ENCODE measurements at places on chromosomes 5 and 9. TPM values are rescaled to one million over a fixed set of nuclear protein-coding genes. Genes with fewer than 3 reads are reported as not detected.

DNA sequence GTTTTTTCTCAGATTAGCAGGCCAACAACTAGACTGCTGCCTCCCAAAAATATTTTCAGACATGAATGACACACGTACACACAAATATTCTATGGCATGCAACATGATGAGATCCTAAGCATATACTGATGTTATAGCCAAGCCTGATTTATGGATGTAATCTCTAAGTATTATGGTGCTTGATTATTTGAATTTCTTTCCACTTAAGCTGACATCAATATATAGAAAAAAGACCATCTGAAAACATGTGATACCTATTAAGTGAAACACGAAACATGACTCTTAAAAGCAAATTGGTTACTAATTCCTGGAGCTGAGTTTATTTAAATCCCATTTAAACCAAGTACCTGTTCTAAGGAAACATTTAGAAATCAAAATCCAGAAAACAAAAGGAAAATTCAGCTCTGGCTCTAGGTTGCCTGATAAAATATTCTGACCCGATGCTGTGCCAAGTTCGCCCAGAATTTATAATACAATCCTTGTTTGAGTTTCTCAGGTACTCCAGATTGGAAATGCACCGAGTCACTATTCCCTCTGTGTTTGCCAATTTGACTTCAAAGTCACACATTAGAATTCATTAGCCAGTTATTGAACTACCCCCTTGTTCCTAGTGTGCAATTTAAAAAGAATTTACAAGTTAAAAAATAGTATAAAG is 548.6 kb downstream of the CSNK1G3 start:
- DNase-seq = no peak

DNA sequence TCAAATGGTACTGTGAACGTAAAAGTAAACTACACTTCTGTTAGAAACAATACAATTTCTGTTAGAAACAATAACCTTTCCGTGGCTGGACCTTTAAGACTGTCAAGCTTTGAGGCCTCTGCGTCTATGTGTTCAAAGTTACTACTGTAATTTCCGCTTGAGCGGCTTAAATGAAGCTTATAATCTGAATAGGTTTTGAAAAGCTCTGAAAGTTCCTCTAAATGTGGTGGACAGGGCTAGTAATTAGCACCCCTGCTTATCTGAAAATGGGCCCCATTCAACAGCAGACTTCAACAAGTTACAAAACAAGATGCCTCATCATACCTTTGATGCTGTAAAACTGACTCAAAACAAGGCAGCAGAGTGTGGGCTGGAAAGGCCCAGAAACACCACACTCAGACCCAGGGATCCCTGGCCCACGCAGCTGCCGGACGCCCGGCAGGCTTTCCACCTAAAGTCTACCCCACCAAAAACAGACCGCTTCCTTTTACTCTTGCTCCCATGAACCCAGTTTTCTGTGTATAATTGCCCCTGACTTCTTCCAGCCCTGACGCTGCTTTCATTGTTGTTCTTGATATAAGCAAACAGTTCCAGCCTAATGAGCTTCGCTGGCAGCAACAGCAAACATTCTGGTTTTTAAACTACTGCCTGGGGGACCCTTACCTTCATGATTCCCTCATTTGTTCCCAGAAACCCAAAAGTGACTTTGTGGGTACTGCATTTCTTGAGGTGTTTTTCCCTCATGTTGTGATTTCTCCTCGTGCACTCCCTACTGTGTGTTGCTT is 66.7 kb downstream of the TLE1 start:
- no peak for DNase-seq

DNA sequence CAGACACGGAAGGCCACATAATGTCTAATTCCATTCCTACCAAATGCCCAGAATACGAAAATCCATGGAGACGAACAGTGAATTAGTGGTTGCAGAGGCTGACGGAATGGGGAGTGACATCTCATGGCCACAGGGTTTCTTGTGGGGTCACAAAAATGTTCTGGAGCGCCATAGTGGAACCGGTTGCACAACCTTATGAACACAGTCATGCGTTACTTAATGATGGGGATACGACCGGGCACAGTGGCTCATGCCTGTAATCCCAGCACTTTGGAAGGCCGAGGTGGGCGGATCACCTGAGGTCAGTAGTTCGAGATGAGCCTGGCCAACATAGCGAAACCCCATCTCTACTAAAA is 26.0 kb upstream of the TTLL11 start:
- no peak for DNase-seq

DNA sequence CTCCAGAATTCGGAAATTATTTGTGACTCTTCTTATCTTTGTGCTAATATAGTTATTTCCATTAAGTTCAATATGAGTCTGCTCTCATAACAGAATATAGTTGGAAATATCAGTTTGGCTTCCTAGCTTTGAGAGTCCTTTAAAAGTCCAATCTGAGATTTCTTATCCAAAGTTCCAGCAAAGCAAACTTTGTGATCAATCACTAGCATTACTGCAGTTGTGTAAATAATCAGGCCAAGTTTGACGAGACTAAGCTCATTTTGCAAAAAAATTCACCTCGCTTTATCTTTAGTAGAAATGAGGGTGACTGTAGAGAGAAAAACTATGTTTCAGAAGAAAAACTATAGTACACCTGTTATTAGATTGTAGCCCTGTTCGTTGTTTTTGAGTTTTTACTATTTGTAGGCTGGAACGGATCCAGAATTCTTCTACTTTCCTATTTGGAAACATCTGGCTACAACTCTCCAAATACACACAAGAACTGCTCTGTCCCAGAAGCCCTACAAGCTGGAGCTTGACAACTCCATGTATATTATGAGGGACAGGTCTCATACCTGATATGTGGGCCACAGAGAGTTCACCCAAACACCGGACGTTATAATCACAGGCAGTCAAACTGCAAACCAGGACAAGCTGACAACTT is 47.8 kb downstream of the RAPGEF1 start:
- no peak for DNase-seq

- DNase-seq = no peak
Observed at GRCh38 chr9:8331507-8332330, 532.1 kb upstream of the DMAC1 start.

DNA sequence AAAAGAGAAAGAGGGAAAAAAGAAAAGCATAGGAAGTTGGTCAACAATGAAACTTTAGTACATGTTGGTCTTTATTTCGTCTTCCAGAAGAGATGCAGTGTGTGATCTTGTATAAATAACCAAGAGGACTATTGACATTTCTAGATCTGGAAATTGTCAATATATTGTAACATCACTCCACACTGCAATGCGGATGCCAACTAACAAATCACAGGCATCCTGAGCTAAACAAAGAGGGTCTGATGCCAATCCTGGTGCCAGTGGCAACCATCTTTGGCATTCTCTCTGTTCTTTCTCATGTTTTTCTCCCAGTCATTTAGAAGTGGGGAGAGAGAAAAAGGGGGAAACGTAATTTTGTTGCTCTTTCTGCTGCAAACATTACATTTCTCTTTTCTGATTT is 9.7 kb downstream of the NFIB start:
- DNase-seq = no peak

DNA sequence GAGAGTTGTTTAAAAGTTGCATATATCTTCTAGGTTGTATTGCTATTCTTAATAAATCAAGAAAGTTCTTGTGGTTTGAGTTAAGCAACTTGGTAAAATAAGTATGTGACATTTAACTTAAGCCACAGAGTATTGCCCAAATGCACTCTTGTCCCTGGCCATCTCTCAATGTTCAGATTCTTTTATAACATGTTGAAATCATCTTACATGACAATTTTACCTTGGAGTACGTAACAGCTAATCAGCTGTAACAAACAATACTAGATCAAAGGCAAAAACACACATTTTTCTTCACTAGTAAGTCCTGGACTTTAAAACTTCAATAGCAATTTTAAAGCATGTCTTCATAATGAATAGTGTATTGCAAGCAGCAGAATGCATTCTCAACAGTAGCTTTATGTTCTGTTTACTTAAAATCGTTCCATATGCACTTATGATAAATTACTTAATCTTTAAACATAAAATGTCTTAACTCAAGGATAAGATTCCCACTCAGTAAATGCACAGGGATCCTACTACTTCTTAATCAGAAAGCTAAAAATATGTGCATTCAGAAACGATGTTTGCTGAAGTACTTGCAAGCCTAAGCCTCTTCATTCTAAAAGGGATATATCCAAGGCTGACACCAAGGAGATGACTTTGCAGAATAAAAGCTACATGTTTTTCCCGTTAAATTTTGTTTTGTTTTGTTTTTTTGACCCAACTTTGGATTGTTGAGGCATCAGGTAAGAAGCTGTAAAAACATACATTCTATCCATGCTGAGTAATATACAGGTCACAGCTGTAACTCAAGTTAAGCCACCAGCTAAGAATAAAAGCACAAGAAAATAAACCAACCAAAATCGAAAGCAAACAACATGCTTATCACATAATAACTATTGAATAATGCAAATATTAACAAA is 86.1 kb upstream of the NFIB start:
- peak; percentile 53 for DNase-seq

- DNase-seq = no peak
Observed at GRCh38 chr5:134813827-134814226, 31.9 kb upstream of the C5orf24 start.

GRCh38 chr5:148697180-148697808 is 43.0 kb upstream of the HTR4 start:
- no peak for DNase-seq

- DNase-seq = peak; percentile 29
Observed at GRCh38 chr5:65832603-65833228, 93.7 kb upstream of the ERBIN start.

- DNase-seq = no peak
Observed at GRCh38 chr5:75368391-75368790, 31.4 kb downstream of the HMGCR start.

DNA sequence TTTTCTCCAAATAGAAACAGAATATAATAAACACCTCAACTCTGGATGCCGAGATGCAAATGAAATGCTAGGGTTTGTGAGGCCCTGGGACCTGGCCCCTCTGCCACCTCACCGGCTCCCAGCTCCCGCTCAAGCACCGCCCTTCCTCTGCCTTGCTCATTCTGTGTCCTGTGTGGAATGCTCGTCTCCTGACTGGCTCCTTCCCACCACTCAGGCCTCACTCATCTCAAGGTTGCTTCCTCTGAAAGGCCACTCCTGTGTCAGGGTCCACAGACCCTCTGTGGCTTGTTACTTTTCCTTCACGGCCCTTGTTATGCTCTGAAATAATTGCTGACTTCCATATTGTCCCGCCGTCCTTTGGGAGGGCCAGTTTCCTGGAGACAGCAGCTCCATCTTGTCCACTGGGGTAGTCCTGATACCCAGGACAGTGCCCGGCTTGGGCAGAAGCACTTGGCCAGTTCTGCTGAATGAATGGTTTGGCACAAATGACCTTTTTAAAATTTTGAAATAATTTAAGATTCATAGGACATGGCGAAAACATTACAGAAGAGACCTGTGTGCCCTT is 15.4 kb downstream of the RNF44 start:
- DNase-seq = no peak

DNA sequence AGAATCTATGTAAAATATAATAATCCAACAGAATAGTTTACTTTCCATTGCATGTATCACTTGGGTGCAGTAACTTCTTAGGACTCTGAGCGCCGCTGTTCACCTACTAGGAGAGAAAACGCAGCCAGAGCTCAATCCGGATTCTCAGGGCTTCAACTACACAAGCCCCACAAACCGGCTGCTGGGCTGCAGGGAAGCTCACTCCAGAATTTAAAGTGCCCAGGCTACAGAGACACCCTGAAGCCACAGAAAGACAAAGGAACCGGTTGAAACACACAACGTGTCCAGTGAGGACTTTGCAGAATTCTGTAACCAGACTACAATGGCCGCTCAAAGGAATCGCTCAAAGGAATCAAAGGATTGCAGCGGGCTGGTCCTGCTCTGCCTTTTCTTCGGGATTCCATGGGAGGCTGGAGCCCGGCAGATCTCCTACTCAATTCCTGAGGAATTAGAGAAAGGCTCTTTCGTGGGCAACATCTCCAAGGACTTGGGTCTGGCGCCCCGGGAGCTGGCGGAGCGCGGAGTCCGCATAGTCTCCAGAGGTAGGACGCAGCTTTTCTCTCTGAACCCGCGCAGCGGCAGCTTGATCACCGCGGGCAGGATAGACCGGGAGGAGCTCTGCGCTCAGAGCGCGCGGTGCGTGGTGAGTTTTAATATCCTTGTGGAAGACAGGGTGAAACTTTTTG is at the start of gene PCDHGA10:
PCDHGA10 (plus strand) TSS at position 134 of the 686 bp plus-strand sequence; CDS start at position 323, 189 bp downstream.
- peak; percentile 54 for DNase-seq

DNA sequence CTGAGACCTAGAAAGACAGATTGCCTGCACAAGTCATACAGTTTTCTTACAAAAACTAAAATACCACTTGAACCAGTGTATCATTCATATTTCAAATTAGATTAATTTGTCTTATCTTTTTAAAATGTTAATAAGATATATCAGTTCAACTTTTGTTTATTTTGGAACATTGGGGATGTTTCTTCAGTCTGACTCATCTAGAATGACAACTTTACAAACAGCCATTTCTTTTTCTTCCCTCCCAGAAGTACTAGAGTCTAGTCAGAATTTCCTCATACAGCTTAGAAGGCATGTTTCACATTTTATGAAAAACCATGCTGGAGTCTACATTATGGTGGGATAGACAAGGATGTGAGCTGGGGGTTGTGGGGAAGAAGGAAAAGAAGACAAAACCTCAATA is 262.5 kb downstream of the NFIB start:
- DNase-seq = no peak

GRCh38 chr9:96209407-96210271 is 92.3 kb downstream of the HSD17B3 start:
- peak; percentile 57 for DNase-seq

DNA sequence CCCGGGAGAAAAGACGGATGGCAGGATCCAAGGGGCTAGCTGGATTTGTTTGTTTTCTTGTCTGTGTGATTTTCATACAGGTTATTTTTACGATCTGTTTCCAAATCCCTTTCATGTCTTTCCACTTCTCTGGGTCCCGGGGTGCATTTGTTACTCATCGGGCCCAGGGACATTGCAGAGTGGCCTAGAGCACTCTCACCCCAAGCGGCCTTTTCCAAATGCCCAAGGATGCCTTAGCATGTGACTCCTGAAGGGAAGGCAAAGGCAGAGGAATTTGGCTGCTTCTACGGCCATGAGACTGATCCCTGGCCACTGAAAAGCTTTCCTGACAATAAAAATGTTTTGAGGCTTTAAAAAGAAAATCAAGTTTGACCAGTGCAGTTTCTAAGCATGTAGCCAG is 94.2 kb downstream of the SYK start:
- DNase-seq = no peak

The FCHO2 gene
- 15.5 TPM for total RNA-seq

The PCDHA4 gene
- total RNA-seq = not detected

The COL15A1 gene
- not detected for total RNA-seq

The MIGA2 gene
- 15.2 TPM for total RNA-seq

The CTXN3 gene
- not detected for total RNA-seq

The RALGPS1 gene
- total RNA-seq = 1.2 TPM

The PKN3 gene
- total RNA-seq = 7.1 TPM

The RHOBTB3 gene
- 2.4 TPM for total RNA-seq
